ENCODE measurements at places on chromosomes 6 and 20. TPM values are rescaled to one million over a fixed set of nuclear protein-coding genes. Genes with fewer than 3 reads are reported as not detected.

The TMEM14C gene
- total RNA-seq: 86.8 TPM

The GTSF1L gene
- not detected for total RNA-seq

The ARMC12 gene
- 0.26 TPM for total RNA-seq

The CDH4 gene
- total RNA-seq: 0.10 TPM

The TMEM14A gene
- 36.5 TPM for total RNA-seq

The EPPIN gene
- 0.39 TPM for total RNA-seq

The ADGRB3 gene
- total RNA-seq: 0.83 TPM

The TNFRSF21 gene
- total RNA-seq: 6.3 TPM

All from smooth muscle cell of the pulmonary artery (primary cell).